Activated CD8-positive, alpha-beta T cell treated with anti-CD3 and anti-CD28 coated beads for 36 hours (primary cell): ENCODE measurements at places on chromosomes 6 and 20. TPM values are rescaled to one million over a fixed set of nuclear protein-coding genes. Genes with fewer than 3 reads are reported as not detected.

Gene PTPRK
- 7.7 TPM for total RNA-seq

DNA sequence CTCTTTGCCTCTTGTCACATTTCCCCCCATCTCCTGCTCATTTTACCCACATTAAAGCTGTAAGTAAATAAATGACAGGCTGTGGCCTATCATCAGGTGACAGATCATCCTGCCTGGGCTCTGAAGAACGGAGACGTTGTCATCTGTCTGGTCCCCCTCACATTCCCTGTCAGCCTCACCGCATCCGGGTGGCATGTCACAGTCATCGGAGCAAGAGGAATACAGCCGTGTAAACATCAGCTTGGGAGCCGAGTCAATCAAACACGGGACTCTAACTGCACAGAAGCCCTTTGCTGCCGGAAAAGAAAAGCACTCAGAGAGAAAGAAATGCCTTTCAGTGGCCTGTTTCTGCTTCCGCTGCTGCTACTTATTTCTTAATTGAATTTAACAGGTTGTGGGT is 371.9 kb upstream of the ID4 start:
- H3K4me1 ChIP-seq: no peaks in the 10 kb centered on the region
- H3K4me3 ChIP-seq: no peak overlapping the region
- H3K27me3 ChIP-seq: no peaks in the 10 kb centered on the region
- no peaks in the 10 kb centered on the region for H3K36me3 ChIP-seq
- DNase-seq: no peak

DNA sequence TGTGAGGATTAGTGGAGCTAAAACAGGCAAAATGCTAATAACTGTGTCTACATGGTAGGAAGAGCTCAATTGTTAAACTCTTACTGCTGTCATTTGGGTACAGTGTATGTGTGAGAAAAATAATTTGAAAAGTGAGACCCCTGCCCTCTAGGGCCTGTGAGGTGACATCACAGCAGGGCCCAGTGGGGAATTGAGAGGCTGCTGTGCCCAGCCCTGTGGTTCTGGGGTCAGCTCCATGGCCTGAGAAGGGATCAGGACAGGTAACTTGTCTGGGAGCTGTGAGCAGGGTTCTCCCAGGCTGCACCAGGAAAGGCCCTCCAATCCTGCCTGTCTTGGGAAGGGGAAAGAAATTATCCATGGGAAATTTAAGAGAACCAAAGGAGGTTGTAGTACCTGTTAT is 1.3 kb downstream of the SIRPB1 start:
- H3K27ac ChIP-seq: peak overlapping the region; percentile 5
- peaks cover 48% of the 10 kb centered on the region for H3K4me1 ChIP-seq
- H3K36me3 ChIP-seq: peaks cover 12% of the 10 kb centered on the region
- H3K27me3 ChIP-seq: no peaks in the 10 kb centered on the region

DNA sequence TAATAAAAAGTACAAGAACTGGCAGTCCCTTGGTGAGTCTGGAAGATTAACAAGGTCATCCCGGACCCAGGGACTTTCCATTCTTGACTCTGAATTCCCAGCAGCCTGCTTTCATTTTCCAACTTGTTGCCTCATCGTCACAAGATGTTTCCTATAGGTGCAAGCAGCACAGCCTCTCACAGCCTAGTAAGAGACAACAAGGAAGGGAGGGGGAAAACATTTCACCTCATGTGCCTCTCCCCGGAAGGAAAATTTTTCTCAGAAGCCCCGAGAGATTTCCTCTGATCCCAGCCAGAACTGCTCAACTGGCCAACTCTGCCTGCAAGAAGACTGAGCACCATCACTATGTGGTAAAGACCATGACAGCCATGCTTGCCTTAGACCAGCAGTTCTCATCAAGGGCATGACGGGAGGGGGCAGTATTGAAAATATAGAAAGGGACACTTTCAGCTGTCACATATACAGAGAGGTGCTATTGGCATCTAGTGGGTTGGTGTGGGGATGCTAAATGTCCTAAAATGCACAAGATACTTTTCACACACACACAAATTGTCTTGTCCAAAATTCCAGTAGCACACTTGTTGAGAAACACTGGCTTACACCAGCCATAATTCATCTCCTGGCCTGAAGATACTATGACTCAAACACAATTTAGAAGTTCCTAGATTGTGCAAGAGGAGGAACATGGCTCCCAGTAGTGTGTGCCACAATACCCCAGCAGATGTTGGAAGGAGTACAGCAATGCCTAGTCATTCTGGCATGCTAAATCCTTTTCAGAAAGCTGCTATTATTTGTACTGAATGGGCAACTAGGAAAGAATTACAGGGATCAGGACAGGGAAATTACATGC is 10.8 kb upstream of the WTAP start:
- no peak overlapping the region for H3K4me3 ChIP-seq
- H3K36me3 ChIP-seq: no peaks in the 10 kb centered on the region
- no peaks in the 10 kb centered on the region for H3K27me3 ChIP-seq
- no peak overlapping the region for H3K27ac ChIP-seq
- no peak for DNase-seq

Gene TAF8
- 40.0 TPM for total RNA-seq

DNA sequence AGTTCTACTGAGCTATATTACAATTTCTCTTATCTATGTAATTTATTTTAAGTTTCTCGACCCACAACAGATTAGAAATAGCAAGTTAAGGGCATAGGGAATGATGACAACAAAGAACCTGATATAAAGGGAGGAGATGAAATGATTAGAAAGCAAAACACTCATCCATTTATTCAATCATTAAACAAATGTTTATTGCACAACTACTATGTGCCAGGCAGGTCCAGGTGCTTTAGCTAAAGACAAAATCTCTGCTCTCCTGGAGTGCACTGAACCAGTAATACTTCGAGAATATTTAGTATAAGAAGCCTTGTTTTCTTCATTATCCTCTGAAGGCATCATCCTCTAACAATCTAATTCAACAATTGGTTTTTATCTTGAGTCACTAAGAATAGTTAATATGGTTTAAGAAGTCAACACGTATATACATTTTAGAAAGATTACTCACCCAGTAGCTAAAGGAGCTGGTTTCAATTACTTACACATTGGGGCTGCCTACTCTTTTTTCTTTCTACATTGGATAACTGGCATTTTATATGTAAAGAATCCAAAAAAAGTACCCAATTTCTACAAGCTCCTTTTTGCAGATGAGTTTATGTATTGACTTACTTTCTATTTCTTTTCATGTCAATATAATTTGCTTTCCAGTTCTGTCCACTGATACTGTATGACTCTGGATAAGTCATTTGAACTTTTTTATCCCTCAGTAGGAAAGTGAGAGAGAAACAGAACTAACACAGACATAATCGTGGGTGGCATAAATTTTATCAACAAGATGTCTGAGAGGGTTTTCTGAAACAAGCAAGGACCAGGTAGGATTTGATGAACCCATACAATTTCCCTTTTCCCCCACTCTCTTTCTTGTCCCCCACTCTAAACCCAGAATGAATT is 312.6 kb downstream of the CLIC5 start:
- no peak overlapping the region for H3K4me3 ChIP-seq
- H3K36me3 ChIP-seq: no peaks in the 10 kb centered on the region
- no peaks in the 10 kb centered on the region for H3K27me3 ChIP-seq
- peak overlapping the region; percentile 71 for H3K27ac ChIP-seq
- DNase-seq: no peak

DNA sequence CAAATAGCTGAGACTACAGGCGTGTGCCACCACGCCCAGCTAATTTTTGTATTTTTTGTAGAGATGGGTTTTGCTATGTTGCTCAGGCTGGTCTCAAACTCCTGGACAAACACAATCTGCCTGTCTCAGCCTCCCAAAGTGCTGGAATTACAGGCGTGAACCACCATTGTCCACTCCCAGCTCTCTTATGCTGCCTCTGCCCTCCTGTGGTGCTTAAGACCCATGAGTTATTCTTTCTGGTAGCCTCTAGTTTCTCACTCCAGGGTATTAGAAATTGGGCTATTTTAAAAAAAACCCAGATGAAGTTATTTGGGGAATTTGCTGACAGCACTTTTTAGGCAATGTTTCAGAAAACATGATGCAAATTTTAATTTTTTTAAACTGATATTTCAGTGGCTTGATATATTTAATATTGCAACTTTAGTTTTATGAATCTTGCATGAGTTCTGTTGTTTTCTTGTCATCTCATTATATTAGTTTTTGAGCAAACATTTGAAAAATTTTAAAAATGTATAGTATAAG is 114.0 kb upstream of the FOXO3 start:
- H3K27ac ChIP-seq: no peak overlapping the region
- DNase-seq: no peak
- H3K4me3 ChIP-seq: no peak overlapping the region
- peaks cover 5% of the 10 kb centered on the region for H3K27me3 ChIP-seq
- H3K36me3 ChIP-seq: no peaks in the 10 kb centered on the region

DNA sequence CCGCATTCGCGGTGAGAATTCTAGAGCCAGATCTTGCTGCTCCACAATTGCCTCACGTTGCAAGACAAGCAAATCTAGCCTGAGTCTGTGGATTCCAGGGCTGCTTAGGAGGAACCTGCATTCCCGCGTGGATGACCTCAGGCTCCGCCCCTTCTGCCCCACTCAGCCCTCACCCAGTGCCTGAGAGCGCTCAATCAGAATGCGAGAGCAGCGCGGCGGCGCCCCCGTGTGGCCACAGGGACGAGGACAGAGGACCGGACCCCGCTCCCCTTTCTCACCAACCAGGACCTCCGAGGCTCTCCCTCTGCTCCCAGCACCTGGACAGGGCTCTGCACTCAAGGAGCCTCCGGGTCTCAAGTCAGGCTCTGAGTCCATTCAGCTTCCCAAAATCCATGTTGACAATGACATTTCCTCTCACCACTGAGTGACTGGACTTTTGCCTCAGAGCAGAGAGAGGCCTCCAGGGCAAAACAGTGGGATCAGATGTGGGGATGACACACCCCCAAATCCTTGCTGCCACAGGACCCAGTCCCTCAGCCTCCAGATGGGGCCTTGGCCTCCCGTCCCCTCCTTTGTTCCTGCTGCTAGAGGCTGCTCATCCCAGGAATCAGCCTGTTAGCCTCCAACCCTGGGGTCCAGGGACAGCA is 52.0 kb downstream of the RPP21 start:
- no peak overlapping the region for H3K27ac ChIP-seq
- H3K4me3 ChIP-seq: no peak overlapping the region
- peaks cover 4% of the 10 kb centered on the region for H3K4me1 ChIP-seq
- peaks cover 20% of the 10 kb centered on the region for H3K27me3 ChIP-seq

Gene HLA-DPA1
- total RNA-seq: 27.6 TPM

GRCh38 chr6:71531006-71531405 is 242.4 kb downstream of the OGFRL1 start:
- no peaks in the 10 kb centered on the region for H3K27me3 ChIP-seq
- H3K4me1 ChIP-seq: no peaks in the 10 kb centered on the region
- no peak for DNase-seq
- H3K36me3 ChIP-seq: no peaks in the 10 kb centered on the region
- no peak overlapping the region for H3K27ac ChIP-seq
- H3K4me3 ChIP-seq: no peak overlapping the region

- H3K27me3 ChIP-seq: no peaks in the 10 kb centered on the region
- peaks cover 85% of the 10 kb centered on the region for H3K4me1 ChIP-seq
- H3K36me3 ChIP-seq: peaks cover 36% of the 10 kb centered on the region
- H3K4me3 ChIP-seq: peak overlapping the region; percentile 82
- DNase-seq: peak; percentile 58
These were observed 50.3 kb downstream of the ADTRP start for GRCh38 chr6:11727998-11728961.

Gene DEFB110
- not detected for total RNA-seq

DNA sequence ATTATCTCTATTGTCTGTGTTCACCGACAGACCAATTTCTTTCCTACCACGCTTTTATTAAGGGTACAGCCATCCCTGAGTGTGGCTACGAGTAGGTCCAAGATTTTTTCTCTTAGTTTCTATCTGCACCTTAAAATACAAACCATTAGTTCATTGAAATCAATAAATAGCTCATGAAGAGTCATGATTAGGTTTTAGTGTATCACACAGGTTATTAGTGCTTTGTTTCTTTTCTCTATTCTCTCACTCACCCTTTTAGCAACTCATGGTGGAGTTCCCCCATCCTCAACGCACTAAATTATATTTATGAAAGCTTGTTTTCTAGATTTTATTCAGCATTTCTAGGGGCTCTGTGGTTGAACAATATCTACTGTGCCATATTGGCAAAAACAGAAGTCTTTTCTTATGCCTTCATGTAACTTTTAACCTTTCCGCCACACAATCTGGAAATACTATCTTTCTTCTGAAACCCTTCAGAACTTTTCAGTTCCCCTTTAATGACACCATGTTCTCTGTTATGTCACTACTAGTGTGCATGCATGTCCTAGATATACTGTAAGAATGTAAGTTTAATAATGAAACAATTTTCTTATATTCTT is 128.2 kb upstream of the LAMA2 start:
- H3K27me3 ChIP-seq: peaks cover 6% of the 10 kb centered on the region
- no peak overlapping the region for H3K27ac ChIP-seq
- no peak for DNase-seq
- no peaks in the 10 kb centered on the region for H3K36me3 ChIP-seq

- no peak for DNase-seq
- peaks cover 4% of the 10 kb centered on the region for H3K27me3 ChIP-seq
- no peaks in the 10 kb centered on the region for H3K4me1 ChIP-seq
- H3K36me3 ChIP-seq: no peaks in the 10 kb centered on the region
- H3K27ac ChIP-seq: no peak overlapping the region
These were observed 21.1 kb downstream of the COL20A1 start for GRCh38 chr20:63314015-63314471.

Gene POM121L2
- not detected for total RNA-seq

DNA sequence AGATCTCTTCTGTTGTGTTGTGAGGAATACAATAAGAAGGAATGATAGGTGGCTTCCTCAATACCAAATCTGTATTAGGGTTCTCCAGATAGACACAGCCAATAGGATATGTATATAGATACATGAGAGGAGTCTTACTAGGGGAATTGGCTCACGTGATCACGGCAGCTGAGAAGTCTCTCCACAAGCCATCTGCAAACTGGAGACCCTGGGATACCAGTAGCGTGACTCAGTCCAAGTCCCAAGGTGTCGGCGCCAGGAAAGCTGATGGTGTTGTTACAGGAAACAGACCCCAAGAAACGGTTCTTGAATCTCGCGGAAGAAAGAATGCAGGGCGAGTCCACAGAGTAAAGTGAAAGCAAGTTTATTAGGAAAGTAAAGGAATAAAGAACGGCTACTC is 61.4 kb downstream of the SYTL3 start:
- no peaks in the 10 kb centered on the region for H3K27me3 ChIP-seq
- no peak overlapping the region for H3K27ac ChIP-seq
- no peak for DNase-seq
- peaks cover 72% of the 10 kb centered on the region for H3K36me3 ChIP-seq
- no peak overlapping the region for H3K4me3 ChIP-seq

GRCh38 chr6:160088784-160089533 is 32.7 kb upstream of the SLC22A1 start:
- no peak overlapping the region for H3K4me3 ChIP-seq
- no peak for DNase-seq
- H3K4me1 ChIP-seq: peaks cover 18% of the 10 kb centered on the region
- no peaks in the 10 kb centered on the region for H3K27me3 ChIP-seq
- no peak overlapping the region for H3K27ac ChIP-seq
- peaks cover 59% of the 10 kb centered on the region for H3K36me3 ChIP-seq
